ENCODE measurements at places on chromosomes 12 and 14.
A peak's percentile ranks its signal among the peaks of the same experiment; 100 is the strongest.

DNA sequence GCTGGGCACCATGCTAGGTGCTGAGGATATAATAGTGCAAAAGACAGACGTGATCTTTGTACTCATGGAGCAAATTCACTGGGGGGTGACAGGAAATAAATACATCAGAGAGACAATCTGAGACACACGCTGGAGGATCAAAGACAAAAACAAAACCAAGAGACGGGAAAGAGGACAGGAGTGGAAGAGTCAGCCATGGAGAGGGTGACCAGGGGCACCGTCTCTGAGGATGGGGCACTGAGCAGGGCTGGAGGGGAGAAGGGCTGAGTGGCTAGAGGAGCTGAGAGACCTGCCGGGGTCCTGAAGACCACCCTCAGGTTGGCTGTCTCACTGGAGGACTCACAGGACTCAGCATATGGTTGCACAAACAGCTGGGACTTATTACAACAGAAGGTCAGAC, 81.9 kb downstream of the TMEM132D start:
- DNase-seq: no peak

GRCh38 chr12:113070117-113070906, 13.8 kb downstream of the DTX1 start:
- DNase-seq: no peak

DNA sequence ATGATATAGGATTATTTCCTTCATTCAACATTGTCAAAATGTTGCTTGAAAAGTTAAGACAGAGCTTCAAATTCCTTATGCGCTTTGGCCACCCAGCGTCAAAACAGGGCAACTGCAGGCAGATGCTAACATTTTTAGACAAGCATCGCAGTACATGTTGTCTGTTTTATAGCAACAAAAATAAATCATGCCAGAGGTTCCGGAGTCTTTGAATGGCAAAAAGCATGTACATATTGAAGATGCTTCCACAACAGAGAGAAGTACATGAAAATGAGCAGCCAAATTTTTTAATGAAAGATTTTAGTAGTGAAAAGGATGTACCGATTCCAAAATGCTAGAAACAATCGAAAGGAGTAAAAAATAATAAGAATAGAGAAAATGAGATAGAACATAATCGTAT, 49.8 kb upstream of the USP15 start:
- DNase-seq: peak; percentile 48

DNA sequence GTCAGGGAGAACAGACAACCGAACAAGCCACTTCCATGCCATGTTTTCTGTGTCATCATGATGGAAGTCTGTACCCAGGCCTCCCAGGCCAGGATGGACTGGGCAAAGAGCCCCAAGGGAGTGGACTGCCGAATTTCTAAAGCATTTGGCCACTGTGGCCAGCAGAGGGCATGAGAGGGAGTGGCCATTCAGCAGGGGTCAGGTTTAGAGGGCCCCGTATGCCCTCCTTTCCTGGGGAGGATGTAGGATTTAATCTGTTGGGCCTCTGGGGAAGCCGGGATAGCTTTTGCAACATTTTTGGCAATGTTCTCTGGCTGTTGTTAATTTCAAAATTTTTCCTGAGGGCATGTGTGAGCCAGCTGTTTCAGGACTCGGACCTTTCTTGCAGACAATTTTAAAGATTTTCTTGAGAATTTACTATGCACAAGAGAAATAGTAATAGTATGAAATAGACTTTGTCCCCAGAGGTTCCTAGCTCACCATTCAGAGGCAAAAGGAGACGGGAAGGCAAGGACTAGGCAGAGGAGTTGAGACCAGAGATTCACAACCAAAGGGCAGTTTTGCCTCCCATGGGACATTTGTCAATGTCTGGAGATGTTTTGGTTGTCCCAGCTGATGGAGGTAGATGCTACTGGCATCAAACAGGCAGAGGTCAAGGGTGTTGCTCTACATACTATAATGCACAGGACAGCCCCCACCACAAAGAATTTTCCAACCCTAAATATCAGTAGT, 18.0 kb downstream of the ACACB start:
- DNase-seq: peak; percentile 95

- DNase-seq: peak; percentile 62
Observed at GRCh38 chr12:75322464-75322863, 7.7 kb downstream of the CAPS2 start.

GRCh38 chr14:34211732-34212131, 250.3 kb downstream of the SPTSSA start:
- DNase-seq: no peak

DNA sequence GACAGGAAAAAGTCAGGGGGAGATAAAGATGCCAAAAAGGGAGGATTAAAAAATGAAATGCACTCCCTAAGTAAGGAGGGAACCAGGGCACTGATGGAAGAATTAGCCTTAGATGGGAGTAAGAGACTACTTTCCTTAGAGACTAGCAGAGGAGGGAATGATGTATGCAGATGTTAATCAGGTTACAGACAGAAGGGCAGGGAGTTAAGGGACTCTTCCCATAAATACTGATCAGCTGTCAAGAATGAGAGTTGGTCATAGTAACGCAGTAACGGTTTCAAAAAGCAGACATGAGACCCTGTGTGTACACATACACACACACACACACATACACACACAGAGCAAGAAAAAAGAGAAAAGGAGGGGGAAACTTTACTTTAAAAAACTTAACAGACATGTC, 93.4 kb downstream of the PHLDA1 start:
- no peak for DNase-seq

DNA sequence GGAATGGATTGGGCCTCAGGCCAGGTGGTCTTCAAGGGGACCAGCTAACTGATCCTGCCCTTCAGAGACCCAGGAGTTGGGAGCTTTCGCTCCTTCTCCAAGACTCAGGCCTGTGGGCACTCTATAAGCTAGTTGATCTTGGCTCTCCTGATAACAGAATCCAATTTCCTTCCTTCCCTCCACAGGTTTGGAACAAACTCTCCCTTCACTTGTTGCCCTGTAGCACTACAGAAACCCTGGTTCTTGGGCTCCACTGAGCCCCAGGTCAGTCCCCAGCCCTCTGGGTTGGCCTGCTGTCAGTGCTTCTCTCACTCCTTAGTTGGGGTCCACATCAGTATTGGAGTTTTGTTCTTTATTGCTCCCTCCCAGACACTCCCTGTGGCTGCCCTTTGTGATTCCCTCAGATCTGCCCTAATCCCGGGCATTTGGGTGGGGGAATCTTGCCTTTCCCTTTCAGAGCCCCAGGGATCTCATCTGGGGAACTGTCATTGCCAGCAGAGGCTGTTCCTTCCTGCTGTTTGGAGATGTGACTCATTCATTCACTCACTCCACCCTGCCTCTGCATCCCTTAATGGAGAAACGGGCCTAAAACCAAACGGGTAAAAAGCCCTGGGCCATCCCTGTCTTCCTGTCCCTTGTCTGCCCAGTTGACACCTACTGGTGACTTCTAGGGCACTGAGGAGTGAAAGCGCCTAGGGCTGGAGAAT, 4.4 kb upstream of the GPD1 start:
- DNase-seq: peak; percentile 21

DNA sequence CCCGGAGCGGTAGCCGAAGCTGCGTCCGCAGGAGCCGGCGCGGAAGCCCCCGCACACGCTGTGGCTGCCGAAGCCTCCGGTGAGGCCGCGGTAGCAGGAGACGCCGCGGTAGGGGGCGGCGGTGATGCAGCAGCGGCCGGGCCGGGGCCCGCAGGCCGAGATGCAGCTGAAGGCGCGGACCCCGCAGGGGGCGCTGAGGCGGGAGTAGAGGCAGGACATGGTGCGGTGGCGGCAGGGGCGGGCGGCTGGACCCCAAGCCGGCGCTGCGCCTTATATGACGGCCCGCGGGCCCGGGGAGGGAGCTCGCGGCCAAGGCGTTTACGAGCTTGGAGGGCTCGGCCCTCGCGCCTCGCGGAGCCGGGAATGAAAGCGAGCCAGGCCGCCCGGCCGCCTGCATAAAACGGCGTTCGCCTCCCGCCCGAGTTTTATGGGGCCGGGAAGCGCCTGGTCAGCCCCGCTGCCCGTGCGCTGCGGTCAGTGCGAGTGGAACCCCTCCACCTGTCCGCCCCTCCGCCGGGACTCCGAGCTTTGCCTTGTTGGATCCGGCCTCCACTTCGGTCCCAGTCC, 16.0 kb upstream of the KRT86 start:
- DNase-seq: peak; percentile 25

GRCh38 chr14:103512701-103513611, 9.7 kb downstream of the CKB start:
- DNase-seq: peak; percentile 82

- DNase-seq: no peak
Observed at GRCh38 chr12:109797905-109798669, 35.1 kb downstream of the TRPV4 start.

DNA sequence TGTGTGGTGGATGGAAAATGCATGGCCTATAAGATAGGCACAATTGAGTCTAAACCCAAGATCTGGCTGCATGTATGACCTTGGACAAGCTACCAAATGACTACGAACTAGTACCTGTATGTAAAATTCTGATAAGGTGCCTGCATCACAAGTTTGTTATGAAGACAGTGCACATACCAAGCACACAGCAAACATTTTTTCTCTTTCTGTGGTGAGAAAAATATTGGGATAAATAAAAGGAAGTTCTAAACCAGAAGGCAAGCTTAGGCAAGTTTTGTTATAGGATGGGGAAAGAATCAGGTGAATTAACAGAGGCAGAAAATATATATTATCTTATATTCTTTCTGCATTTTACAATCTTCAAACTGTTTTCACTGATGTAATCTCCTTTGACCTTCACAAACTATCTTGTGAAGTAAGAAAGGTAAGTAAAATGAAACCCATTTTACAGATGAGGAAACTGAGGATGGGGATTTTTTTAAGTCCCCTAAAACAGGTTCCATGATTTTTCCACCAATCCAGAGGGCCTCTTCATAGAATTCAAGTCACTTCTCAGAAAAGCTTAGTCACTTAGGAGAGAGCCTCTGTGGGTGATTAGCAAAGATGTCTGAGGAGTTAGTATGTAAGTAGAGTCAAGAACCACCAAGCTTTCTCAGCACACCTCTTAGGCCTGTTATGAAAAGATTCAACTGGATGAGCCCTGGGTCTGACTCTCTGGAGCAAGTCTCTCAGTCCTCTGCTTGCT, 132.0 kb upstream of the RAP1B start:
- DNase-seq: no peak

DNA sequence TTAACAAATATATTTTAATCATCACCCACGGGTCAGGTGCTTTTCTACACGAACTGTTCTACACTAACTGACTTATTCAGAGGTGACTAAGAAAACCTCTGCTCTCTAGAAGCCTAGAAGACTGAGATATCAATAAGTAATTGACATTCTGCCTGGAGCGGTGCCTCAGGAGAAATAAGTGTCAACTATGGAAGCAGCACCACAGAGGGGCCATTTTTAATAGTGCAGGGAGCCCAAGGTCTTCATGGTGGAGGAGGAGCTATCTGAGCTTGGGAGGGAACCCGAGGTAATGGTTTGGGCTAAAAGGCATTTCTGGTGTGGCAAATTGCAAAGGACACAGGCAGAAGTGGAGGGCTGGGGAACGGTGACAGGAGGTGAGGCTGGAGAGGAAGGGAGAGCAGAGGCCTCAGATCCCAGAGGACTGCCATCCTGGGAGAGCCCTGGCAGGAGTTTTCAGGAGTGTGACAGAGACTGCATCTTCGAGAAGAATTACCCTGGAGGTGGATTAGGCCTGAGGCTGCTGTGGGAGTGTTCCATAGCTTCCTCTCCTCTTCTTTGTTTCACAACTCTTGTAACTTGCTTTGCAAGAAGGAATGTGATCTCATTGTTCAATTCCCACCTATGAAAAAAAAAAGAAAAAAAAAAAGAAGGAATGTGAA, 123.1 kb downstream of the NPAS3 start:
- no peak for DNase-seq

DNA sequence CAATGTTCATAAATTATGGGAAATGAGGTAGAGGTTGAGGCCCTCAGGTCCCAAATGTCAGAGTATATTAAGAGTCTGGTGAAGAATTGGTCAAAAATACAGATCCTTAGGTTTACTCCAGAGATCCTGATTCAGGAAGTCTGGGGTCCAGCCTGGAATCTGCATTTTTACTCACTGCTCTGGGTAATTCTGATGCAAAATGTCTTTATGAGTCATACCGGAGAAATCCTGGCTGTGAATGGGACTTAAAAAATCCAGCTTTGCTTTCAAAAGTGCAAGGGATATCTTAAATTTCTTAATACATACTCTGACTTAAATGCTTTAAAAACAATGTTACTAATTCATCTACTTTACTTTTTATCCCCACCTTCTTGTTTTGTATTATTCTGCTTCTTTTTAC, 74.5 kb downstream of the FERMT2 start:
- DNase-seq: peak; percentile 63

GRCh38 chr12:122323311-122324019, 57.2 kb upstream of the VPS33A start:
- DNase-seq: no peak

DNA sequence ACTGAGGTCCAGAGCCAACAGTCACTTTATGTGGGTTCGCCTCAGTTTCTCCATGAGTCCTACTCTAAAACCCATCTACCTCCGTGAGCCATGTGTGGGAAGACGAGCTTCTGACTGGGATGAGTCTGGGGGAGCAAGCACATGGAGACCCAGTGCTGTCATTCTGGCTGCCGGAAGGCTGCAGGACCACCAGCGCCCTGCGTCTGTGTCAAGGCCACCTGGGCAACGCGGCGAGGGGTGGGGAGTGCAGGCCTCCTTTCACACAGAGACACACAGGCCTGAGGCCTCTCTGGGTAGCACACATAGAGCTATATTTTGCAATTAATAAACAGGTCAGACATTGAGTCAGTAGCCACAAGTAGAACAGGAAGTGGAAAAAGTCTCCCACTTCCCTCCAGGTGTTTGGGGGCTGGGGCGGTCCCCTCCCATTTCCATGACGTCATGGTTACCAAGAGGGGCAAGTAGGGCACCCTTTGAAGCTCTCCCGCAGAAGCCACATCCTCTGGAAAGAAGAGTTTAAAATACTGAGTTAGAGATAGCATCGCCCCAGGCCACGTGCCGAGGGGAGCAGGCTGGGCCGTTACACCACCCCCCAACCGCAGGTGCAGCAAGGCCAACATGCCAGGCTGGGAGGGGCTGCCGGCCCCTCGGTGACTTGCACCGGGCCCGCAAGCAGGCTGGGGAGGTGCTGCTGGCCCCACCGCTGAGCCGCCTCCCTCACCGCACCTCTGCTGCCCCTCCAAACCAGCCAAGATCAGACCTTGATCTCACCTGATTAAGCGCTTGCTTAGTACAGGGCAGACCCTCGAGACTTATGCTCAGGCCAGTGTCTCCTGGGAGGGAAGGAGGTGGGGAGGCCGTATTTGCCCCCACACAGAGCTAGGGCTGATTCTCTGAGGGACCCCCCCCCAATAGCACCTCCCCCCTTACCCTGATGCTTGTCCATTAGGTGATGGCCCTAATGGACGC, 32.7 kb downstream of the DAD1 start:
- DNase-seq: no peak

- no peak for DNase-seq
Observed at GRCh38 chr12:63318933-63319332, 167.9 kb upstream of the AVPR1A start.

GRCh38 chr14:74562515-74563232, 49.4 kb downstream of the LTBP2 start:
- DNase-seq: peak; percentile 49

All from fibroblast of gingiva (primary cell).